NCI-H748 treated with DMSO at 0.1 percent for 48 hours (cell line): ENCODE measurements at places on chromosomes 2 and 18.

GRCh38 chr2:168930242-168930641 lies 29.2 kb downstream of the G6PC2 start:
- no peak for DNase-seq

DNA sequence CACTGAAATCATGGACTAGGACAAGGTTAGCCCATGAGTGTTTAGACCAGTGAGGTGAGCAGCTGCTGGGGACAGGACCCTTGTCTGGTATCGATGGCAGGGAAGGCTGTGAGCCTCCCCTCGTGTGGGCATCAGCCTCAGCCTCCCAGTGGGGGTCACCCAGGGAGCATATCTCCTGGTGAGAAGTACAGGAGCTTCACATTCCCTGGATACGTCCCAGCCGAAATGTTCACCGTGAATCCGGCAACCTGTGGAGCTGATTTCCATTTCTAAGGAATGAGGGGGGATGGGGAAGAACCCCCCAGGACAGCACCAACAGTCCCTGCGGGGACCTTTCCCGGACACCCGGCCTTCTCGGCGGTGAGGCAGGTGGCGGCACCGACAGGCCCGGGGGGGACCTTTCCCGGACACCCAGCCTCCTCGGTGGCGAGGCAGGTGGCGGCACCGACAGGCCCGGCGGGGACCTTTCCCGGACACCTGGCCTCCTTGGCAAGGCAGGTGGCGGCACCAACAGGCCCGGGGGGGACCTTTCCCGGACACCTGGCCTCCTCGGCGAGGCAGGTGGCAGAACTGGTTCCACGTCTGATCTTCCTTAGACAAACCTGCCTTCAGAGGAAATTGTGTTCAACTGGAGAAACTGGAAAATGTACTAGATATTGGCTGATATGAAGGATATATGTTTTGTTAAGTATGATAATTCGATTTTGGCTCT lies 21.2 kb downstream of the RTP5 start:
- no peak for DNase-seq

- DNase-seq: no peak
Measured at GRCh38 chr2:128215897-128216642, 102.6 kb downstream of the HS6ST1 start.

DNA sequence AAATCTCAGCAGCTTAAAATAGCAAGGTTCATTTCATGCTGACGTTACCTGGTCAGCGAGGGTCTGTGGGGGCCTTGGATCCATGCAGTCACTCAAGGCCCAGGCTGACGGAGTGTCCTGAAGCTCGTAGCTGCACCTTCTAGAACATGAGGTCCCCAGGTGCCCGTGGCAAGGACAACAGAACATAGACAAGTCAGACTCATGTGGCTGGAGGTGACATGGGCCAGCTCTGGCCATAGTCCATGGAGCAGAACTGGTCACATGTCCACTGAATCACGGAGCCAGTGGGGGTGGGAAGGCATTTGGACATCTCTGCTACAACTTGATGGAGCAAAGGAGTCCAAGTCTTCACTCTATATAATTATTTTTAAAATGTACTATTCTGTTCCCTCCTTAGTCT lies 233.2 kb downstream of the ACKR3 start:
- DNase-seq: no peak

GRCh38 chr2:191347881-191348280 lies 102.7 kb downstream of the MYO1B start:
- no peak for DNase-seq
